ENCODE measurements at places on chromosomes 5 and 9.

- DNase-seq = no peak
Observed at GRCh38 chr9:85514256-85514655, 227.5 kb downstream of the AGTPBP1 start.

GRCh38 chr5:168803541-168803940, 224.4 kb upstream of the PANK3 start:
- DNase-seq = no peak

DNA sequence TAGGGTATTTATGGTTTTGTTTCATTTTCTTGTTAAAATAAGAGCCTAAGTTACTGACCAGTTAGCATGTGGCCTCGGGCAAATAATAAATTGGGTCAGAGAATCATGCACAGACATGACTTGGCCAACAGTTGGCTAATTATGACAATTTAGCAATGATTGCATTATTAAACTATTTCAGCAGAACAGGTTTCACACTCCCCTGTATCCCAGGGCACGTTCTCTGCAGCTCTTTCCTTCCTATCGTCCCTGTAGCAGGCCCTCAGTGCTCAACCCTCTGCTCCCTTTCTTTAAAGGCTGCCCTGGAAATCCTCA, 167.9 kb downstream of the TSSK1B start:
- no peak for DNase-seq

DNA sequence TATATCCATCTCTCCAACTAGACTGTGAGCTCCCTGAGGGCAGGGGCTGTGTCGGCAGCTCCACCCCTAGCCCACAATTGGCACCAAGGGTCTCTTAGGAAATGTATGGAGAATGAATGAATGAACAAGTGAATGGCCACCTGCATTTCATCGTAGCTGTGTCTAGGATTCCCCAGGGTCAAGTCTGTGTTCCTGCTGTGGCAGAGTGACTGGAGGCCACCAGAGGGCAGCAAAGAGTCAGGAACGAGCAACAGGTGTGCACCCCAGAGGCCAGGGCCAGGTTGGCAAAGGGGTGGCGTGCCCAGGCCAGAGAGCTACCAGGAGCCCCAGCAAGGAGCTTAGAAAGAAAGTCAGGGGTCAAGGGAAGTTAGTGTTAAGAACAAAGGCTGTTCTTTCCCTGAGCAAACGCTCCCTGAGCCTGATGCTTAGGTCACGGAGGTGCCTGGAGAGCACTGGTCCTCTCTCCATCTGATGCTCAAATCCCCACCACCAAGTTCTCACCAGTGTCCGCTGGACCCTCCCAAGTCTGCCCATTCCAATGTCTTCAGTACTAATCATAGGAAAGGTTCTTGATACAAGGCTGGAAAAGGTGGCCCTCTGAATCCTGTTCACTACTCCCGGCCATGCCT, 160.7 kb downstream of the PAX5 start:
- DNase-seq = peak; percentile 79

GRCh38 chr5:178624631-178625546, 2.0 kb downstream of the CLK4 start:
- no peak for DNase-seq

DNA sequence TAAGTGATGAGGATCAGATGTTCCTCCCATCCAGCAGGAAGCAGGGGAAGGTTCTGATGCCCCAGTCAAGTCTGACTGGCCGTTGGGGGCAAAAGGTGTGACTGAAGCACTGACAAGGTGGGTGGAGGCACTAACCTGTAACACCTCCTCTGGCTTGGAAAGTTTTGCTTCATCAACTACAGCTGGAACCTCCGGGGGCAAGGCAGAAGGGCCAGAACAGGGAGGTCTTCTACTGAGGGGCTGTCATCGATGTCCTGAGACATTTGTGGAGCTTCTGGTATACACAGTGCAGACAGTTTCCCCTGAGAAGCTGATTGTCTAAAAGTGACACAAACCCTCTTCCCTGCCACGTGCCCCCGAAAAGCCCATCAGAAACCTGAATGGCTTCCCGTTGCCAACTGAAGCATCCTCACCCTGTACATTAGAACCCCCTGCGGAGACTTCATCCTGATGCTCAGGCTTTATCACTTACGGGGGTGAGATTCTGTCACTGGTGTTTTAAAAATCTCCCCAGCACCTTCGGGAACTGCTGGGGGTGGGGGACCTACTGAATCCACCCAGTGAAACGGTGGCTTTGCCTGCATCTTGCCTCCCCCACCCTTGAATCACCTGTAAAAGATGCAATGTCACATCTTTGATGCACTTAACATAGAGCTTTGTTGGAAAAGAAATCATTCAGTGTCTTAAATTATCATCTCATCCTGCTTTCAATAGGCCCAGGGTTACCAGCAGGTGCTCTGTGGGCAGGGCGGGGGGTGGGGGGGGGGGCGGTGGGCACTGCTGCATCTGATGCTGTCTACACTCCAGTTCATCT, 24.6 kb downstream of the TRAF1 start:
- no peak for DNase-seq

- DNase-seq = no peak
Observed at GRCh38 chr9:126049088-126049487, 277.5 kb upstream of the MVB12B start.

DNA sequence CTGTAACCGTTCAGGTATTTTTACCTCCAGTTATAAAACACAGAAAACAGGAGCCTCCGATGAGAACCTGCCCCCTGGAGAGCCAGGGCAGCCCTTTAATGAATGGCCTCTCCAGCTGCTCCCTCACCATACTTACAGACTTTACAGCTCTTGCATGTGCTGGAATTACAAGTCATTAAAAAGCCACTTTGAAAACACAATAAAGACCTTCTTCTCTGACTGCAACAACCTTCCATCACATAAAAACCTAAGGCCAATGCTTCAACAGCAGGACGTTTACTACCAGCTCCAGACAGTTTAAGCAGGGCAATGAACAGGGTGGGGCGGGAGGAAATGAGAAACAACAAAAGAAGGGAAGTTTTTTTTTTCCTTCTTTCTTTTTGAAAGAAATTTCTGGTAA, 213.8 kb downstream of the MLLT3 start:
- DNase-seq = no peak

DNA sequence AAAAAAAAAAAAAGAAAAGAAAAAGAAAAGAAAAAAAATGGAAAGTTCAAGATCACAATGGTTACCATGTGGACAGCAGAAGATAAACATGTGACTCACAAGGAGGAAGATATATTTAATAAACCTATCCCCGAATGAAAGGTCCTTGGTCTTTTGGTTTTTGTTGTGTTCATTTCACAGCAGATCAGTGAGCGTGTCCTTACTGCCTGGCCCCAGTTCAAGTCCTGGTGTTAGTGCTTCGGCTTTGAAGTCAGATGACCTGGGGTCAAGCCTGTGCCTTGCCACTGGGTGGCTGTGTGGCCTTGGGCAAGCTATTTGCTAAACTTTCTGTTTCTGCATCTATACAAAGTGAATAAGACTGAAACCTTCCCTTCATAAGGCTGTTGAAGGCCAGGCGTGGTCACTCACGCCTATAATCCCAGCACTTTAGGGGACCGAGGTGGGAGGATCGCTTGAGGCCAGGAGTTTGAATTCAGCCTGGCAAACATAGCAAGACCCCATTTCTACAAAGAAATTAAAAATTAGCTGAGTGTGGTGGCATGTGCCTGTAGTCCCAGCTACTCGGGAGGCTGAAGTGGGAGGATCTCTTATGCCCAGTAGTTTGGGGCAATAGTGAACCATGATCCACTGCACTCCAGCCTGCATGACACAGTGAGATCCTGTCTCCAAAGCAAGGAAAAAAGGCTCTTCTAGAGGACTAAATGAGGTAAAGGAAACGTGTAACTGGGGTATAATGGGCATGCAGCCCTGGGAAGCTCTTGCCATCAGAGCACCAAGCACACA, 94.5 kb upstream of the SPATA31D4 start:
- DNase-seq = no peak

- peak; percentile 36 for DNase-seq
Observed at GRCh38 chr5:7927466-7928375, 58.8 kb downstream of the MTRR start.

GRCh38 chr5:65925044-65925600, 1.3 kb upstream of the ERBIN start:
- peak; percentile 46 for DNase-seq

- no peak for DNase-seq
Observed at GRCh38 chr9:70120834-70121510, 77.3 kb downstream of the MAMDC2 start.

- DNase-seq = no peak
Observed at GRCh38 chr5:133381041-133381440, 231.3 kb downstream of the FSTL4 start.

DNA sequence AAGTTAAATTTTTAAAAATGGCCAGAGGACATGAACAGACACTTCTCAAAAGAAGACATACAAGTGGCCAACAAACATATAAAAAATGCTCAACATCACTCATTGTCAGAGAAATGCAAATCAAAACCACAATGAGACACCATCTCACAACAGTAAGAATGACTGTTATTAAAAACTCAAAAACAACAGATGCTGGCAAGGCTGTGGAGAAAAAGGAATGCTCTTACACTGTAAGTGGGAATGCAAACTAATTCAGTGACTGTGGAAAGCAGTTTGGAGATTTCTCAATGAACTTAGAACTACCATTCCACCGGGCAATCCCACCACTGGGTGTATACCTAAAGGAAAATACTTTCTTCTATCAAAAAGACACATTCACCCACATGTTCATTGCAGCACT, 168.5 kb upstream of the PIK3R1 start:
- no peak for DNase-seq

- no peak for DNase-seq
Observed at GRCh38 chr9:89179540-89179894, 899 bp upstream of the SHC3 start.

DNA sequence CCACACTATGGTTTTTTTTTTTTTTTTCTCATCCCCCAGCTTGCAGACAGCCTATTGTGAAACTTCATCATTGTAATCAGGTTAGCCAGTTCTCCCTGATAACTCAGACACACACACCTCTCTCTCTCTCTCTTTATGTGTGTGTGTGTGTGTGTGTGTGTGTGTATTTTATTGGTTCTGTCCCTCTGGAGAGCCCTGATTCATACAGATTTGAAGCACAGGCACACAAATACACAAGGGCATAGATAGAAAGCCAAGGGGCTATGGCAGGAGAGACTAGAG, 20.6 kb upstream of the VCAN start:
- DNase-seq = no peak
